ENCODE measurements at places on chromosomes 6 and 20.

- no peak for DNase-seq
Observed at GRCh38 chr6:71383901-71384489, 95.4 kb downstream of the OGFRL1 start.

GRCh38 chr6:160929361-160929760, 62.2 kb upstream of the MAP3K4 start:
- DNase-seq: no peak

GRCh38 chr20:31869942-31870725, at the start of the genes DUSP15 and TTLL9:
DUSP15 (minus strand) TSS chr20:31870527; CDS start chr20:31870337, 190 bp downstream.
TTLL9 (plus strand) TSS chr20:31870634; CDS start chr20:31871127, 493 bp downstream.
- DNase-seq: peak; percentile 31

DNA sequence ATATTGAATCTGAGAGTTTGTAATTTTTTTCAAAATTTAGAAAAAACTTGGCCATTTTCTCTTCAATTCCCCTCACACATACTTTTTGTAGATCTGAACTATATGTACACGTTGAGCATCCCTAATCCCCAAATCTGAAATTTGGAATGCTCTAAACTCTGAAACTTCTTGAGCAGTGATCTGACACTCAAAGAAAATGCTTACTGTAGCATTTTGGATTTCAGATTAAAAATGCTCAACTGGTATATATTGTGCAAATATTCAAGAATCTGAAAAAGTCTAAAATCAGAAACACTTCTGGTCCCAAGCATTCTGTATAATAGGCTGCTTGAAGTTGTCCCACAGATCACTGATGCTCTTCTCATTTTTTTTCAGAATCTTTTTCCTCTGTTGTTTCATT, 78.8 kb upstream of the ZBTB24 start:
- DNase-seq: no peak

GRCh38 chr6:153328194-153328593, 197.1 kb upstream of the RGS17 start:
- DNase-seq: no peak

- DNase-seq: peak; percentile 63
Observed at GRCh38 chr6:26045065-26045927, 41.9 kb upstream of the HFE start.

DNA sequence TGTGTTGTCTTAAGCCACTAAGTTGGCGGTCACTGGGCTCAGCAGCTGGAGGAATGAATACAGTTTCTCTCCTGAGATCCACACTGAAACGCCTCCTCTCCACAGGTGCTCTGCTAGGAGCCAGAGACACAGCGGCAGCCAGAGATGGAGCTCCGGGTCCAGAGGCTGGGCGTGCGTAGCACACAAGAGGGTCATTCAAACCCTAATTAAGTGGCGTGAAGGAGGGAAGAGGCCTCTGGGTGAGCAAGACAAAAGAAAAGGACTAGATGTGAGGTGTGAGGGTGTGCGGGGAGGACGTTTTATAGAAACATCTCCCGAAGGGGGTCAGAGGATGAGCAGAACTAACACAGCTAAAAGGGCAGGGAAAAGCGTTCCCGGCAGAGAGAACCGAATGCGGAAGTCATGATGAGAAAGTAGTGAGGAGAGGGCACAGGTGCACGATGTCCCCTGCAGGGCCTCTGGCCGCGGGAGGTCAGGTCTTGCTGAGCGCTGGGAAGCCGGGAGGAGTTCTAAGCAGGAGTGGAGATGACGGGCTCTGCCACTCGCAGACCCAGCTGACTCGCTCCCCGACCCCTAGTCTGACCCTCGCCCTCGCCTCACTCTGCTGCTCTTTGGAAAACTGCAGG, 54.4 kb downstream of the BMP7 start:
- no peak for DNase-seq

Measured in activated T-cell treated with anti-CD3 and anti-CD28 coated beads, Interleukin-2, amount 50 U/mL, for 1 hour (primary cell).